Fibroblast of the conjunctiva (primary cell): ENCODE measurements at places on chromosomes 2 and 18.

DNA sequence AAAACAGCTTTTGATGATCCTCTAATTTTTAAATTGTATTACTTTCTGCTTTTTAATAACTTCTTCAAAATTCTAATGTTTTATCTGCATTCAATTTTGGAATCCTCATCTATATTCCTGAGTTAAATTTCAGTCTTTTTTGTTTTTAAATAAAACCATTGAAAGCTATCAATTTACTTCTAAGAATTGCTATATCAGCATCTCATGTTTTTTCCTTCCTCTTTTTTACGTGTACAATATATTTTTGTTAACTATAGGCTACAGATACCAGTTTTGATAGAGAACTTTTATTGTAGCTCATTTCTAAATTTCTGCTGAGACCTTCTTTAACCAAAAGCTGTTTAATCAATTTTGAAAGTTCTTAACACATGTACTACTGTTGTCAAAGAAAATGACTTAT is 84.5 kb downstream of the SS18 start:
- no peak for DNase-seq

- peak; percentile 59 for DNase-seq
These were observed 297.5 kb downstream of the PIEZO2 start for GRCh38 chr18:10851824-10852319.

GRCh38 chr18:13756261-13756660 is 29.8 kb downstream of the RNMT start:
- no peak for DNase-seq

- DNase-seq = peak; percentile 13
These were observed 28.1 kb upstream of the SATB2 start for GRCh38 chr2:199485732-199486335.

- DNase-seq = no peak
These were observed 240.8 kb downstream of the DPP10 start for GRCh38 chr2:114683251-114683650.

- no peak for DNase-seq
These were observed 24.5 kb downstream of the SLC66A2 start for GRCh38 chr18:79926715-79927606.

DNA sequence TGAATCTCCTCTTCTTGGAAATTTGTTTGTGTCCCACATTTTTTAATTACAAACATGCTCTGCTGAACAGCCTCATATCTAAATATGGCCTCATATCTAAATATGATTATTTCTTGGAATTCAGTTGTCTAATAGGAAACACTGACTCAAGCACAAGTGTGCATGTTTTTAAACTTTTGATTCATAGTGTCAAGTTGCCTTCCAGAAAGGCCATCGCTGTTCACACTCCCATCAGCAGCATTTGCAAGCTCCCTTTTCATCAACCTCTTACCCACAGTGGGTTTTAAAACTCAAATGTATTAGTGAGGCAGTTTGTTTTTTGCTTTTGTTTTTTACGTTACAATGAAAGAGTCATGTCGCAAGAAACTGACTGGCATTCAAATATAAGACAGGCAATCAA is 65.2 kb upstream of the SMAD2 start:
- DNase-seq = no peak

DNA sequence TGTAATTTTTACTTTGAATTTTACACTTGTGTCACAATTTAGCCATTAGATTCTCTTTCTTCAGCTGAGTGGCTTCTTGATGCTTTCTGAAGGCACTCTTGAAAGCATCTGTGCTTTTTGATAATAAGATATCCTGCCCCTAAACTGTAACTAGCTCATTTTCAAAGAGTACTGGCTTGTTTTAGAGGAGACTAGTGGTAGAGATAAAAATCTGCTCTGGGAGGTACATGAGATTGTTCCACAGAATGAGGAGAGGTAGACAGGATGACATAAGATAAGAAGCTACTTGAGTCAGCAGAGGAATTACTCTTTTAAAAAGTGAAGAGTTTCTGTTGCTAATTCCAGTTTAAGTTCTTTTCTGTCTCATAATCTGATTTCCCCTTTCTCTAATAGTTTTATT is 10.6 kb downstream of the PLEKHB2 start:
- no peak for DNase-seq

GRCh38 chr2:155218945-155219344 is 520.5 kb downstream of the KCNJ3 start:
- no peak for DNase-seq

GRCh38 chr2:208222351-208222750 is 32.5 kb downstream of the IDH1 start:
- no peak for DNase-seq

GRCh38 chr18:26574958-26575864 is 26.9 kb upstream of the KCTD1 start:
- DNase-seq = peak; percentile 4

DNA sequence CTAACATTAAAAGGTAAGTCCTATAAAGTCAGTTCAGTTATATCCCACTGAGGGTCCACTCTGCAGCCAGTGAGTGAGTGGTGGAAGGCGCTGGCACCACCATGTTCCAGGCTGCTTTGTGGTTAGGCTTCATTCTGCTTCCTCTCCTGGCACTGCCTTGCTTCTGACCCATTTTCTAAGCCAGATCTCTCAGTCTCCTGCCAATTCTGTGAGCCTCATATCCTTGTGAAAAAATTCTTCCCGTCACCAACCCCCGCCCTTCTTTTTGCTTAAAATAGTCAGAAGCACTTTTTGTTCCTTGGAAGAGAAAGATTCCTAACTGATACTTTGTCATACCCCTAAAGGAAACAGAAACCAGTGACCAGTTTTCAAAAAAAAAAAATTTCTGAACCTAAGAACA is 139.8 kb upstream of the NCK2 start:
- DNase-seq = no peak

GRCh38 chr2:22843919-22844537 is 541.0 kb upstream of the KLHL29 start:
- no peak for DNase-seq

DNA sequence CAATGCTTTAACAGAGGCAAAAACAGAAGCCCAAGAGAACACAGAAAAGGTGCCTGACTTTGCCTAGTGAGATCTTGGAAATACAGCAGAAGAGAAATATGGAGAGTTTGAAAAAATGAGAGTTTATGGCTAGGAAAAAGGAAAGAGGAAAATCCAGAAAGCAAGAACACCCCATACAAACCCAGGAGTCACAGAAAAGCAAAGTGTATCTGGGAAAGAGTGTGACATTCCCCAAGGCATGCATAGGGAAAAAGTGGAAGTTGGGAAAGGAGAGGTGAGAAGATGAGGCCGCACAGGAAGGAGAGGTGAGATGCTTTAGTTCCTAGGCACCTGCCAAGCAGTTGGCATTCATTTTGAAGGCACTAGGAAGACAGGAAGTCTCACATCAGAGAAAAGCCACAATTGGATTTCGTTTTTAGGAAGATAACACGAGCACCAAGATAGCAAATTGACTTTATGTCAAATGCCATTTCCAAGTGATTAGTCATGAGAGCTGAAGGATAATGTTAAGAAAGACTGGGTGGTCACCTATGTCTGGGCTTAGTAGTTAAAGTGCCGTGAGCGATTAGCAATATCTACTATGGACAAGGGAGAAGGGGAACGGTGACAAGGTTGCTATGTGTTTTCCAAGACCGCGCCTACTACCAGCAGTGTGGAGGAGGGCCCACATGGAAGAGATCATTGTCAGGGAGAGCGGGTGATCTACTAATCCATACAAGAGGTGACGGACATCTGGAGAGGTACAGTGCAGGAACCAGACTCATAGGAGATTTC is 224.1 kb upstream of the PARD3B start:
- no peak for DNase-seq

DNA sequence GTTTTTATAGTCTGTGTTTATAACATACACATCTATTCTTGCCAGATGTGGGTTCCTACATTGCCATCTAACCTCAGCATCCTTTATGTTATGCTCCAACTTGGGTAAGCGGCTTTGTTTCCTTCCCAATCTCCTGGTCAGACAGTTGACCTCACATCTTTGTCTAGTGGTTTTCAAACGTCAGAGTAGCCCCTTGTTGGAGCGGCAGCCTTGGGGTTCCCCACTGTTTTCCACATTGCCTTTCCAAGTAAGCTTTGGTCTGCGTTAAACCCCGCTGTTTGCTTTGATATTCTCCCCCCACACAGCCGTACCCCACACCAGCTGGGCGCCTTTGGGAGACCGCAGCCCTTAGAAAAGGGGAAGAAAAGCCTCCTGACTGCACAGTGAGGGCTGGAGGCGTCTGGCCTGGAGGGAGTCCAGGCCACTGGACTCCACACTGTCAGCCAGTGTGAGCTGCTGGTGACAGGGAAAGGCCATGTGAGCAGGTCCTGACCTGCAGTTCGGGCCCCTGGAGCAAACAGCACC is 83.3 kb downstream of the MALT1 start:
- no peak for DNase-seq

DNA sequence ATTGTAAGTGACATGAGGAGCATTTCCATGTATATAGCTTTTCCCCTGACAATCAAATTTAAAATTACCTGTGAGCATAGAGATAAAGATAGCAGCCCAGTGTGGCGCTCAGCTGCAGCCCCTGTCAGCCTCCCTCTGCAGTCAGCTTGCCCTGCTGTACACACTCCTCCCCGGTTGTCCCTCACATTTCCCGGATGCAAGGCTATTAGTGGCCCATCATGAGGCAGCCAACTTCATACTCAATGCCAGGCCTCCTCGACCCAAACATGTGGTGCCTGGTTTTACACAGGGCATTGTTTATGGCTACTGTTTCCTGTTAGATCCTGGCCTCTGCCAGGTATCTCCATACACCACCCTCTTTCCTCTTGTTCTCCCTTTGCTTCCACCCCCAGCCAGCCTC is 116.1 kb upstream of the SH3BP4 start:
- DNase-seq = no peak

GRCh38 chr2:211498551-211499205 is 942.3 kb downstream of the CPS1 start:
- DNase-seq = no peak

- DNase-seq = no peak
These were observed 1304.3 kb upstream of the DDX18 start for GRCh38 chr2:116510117-116510671.

DNA sequence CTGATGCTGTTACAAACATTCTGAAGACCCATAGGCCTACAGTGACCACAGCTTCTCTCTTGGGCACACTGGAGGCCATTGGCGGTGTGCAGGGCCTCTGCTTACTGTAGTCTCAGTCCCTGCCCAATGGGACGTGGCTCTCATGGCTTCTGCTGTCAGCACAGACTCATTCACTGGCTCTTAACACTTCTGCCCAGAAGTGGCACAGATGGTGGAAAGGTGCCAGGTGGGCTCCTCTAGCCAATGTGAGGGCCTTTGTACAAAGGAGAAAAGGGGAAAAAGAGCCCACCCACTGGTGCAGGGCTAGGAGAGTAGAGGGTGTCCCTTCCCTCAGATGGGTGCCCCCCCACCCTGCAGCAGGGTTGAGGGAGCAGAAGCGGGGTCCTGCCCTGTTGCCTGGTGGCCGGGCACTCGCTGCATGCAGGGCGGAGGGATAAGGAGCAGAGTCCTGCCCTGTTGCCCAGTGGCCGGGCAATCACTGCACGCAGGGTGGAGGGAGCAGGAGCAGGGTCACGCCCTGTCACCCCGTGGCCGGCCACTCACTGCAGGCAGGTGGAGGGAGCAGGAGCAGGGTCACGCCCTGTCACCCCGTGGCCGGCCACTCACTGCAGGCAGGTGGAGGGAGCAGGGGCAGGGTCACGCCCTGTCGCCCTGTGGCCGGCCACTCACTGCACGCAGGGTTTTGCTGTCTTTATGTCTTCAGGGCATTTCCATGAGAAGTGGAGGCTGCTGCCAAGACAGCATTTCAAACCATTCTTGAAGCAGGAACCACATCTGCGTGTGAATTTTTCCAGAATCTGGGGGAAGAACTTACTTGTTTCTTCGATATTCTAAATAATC is 20.0 kb downstream of the LRRFIP1 start:
- no peak for DNase-seq

DNA sequence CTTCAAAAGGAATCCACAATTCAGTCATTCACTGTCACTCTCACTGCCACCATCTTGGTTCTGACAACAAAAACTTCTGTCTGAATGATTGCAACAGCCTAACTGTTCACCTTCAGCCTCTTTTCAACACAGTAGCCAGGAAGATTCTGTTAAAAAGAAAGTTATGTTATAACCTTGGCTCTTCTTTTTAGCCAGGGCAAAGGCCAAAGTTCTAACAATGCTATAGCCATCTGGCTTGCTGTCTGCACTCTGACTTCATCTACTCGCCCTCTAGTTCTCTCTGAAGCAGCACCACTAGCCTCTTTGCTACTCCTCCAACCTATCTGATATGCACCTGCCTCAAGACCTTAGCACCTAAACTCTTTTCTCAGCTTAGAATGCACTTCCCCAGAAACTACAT is 158.5 kb downstream of the ZNF385B start:
- no peak for DNase-seq

DNA sequence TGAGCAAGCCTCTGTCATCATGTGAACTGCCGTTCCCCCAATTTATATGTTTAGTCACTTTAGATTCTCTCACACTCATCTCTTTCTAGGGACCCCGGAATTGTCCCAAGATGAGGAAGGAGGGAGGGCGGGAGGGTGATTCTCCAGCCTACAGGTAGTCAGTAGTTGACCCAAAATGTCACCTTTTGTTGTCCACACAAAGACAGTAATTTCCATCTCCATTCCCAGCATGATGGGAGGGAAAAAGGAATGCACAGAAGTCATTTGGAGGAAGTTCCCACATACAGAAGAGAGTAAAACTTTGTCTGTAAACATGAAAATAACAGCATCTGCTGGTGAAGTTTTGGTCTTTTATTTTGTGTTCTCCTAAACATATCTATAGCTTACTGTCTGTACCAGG is 222.9 kb downstream of the KLHL29 start:
- DNase-seq = no peak

DNA sequence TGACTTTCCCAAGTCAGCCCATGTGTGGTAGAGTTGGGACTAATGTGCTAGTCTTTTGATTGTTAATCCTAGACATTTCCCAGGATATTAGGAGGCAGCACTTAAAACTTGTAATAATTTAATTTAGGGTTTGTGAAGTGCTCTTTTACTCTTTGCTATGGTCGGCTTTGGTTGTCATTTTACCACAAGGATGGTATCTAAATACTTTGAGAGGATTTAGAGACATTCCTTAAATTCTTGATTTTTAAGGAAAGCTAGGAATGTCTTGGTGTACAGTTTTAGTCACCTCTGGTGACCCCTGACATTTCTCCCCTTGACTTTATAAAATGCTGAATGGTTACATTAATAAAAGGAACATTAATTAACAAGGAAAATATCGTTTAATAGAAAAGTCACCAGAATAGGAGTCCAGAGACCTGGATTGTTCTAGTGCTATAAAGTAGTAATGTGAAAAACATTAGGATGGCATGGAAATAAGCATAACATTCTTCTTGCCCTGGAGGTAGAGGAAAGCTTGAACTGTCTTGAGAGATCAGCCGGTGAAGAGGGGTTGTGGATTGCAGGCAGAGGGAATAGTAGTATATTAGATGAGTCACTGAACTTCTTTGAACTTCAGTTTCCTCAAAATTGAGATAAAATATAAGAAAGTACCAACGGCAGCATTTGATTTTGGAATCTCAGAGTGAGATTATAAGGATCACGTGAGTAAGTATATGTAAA is 209.2 kb downstream of the MCFD2 start:
- DNase-seq = no peak

GRCh38 chr2:36544638-36545338 is 53.2 kb downstream of the FEZ2 start:
- DNase-seq = no peak
